ENCODE measurements at places on chromosomes 11 and 22.
A peak's percentile ranks its signal among the peaks of the same experiment; 100 is the strongest.

DNA sequence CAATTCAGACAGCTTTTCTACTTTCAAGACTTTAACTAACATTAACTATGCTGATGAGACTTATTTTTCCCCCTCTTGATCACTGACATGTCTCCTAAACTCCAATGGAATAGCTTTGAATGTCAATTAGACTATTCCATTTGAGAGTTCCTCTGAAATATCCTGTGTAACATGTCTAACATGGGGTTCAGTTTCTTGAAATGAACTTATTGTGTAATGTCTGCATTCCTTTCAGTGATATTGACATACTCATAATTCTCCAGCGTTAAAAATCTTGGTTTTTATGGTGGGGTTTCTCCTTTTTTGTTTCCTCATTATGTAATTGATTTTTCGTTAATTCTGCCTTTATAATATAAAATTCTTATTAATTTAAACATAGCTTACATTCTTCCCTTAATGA, 37.7 kb upstream of the SPTBN2 start:
- no peak for DNase-seq

DNA sequence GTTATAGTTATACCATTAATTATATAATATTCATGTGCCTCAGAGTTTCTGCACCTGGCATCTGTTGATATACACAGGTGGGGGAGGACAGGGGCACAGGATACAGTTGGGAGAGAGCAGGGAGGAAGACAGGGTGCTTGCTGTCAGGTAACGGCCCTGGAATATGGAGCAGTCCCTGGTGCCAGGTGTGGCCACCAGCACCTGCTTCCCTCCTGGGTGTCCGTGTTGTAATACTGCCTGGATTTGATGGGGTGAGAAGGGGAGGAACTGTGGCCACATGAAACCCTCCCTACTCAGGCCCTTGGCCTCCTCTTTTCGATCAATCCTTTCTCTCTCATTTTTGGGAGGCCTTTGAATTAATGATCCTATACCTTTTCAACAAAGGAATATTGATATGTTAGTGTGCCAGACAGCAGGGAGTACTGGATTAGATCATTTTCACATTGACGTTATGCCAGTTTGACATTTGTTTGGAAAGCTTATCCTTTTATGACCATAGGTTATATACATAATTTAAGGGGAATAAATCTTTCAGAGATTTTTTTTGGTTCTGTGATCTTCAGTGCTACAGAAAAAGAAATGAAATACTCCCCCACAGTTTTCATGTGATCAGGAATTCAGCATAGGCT, 88.6 kb downstream of the TEAD1 start:
- no peak for DNase-seq

GRCh38 chr11:2250485-2250884, 19.9 kb downstream of the ASCL2 start:
- no peak for DNase-seq

GRCh38 chr11:57501953-57502352, 13.5 kb downstream of the SLC43A1 start:
- no peak for DNase-seq

DNA sequence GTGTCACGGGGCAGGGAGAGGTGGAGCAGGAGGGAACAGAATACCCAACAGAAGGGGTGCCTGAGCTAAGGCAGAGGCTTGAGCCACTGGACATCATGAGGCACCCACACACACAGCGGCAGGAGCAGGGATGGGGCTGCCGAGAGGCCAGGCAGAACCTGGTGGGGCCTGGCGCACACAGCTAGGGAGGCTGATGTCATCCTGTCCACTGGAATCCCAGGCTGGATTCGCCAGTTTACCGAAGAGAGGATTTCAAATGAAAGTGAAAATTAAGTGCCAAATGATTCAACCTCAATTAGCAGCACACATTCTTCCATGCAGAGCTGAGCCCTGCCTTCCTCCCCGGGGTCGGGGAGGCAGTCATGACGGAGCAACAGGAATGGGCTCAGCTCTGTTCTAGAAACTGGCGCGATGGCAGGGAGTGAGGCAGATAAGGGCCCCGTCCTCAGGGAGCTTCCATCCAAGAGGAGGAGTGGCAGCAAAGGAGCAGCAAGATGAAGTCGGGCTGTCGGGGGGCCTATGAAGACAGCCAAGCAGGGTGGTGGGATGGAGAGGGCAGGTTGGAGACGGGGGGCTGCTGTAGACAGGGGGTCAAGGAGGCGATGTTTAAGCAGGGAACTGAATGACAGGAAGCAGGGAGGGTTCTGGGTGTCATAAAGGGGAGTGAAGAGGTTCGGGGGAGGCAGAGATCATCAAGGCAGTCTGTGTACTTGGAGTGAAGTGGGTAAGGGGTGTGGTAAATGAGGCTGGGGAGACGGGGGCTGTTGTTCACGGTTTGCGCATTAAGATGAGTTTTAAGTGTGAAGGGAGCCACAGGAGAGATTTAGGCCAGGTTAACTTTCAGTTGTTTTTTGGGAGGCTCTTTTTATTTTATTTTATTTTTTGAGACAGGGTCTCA, 6.4 kb downstream of the RAC2 start:
- DNase-seq = no peak

DNA sequence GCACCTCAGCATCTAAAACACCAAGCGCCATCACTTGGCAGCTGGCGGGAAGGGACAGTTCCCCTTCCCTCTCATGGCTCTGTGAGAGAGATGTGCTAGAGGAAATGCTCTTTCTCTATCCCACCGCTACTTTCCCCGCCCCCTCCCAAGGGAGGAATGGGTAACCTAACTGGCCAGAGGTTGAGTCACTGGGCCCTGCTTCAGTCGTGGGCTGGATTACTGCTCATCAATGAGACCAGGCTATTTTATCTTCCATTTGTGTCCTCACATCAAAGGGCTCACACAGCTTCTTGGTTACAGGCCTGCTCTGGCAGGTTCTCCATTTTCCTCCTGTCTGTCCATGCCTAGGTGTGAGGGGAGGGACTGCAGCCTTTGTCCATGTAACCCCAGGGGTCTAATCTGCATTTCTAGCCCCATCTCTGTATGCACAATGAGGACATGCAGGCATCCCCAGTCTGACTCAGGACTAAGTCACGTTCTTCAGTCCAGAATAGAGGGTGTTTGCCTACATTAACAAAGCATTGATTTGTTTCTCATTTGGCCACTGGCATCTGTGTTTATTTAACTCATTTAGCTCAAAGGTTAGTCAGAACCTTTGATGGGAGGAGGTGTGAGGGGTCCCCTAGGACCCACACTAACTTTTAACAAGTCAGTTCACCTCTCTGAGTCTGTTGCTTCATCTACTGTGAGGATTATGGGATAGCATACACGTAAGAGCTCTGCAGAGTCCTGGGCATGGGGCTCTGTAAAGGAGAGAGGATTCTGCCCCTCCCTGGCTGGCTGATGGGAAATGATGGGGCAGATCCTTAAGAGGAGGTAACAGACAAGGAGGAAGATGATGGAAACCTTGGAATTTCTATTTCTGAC, 99.1 kb downstream of the XRRA1 start:
- DNase-seq = no peak

- DNase-seq = peak; percentile 78
Observed at GRCh38 chr11:121591405-121592033, 138.8 kb upstream of the SORL1-AS1 start.

GRCh38 chr22:18021431-18021830, 2.9 kb downstream of the MICAL3 start:
- no peak for DNase-seq

DNA sequence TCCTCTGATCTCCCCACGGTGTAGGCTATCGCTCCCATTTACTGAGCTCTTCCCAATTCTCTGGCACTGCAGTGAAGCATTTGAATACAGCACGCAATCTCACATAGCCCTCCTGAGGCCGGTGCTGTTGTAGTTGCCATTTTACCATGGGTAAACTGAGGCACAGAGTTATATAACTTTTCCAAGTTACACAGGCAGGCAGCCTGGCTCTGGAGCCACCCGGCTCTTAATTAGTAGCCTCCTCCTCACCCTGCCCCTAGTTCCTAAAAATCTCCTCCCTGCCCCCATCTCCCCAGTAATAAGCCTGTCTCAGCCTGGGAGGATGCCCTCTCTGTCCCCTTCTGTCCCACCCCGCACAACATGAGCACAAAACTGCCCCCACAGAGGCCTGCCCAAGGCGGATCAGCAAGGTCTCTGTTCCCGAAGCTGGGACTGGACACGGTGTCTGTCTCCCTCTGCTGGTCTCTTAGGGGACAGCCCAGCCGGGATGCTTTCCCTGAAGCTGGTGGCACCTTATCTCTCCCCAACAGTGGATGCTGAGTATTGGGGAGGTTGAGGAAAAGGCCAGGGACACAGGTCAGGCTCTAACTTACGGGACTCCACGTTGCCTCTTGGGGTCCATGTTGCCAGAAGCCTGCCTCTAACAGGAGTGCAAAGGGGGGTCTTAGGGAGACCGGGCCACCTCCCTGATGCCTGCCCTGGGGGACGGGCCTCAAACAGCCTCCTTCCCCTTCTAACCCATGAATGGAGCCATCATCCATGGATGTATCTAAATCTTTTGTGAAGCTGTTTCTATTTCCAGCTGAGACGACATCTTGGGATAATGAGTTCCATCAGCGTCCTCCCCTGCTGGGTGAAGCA, 9.1 kb upstream of the CLCF1 start:
- peak; percentile 82 for DNase-seq

- no peak for DNase-seq
Observed at GRCh38 chr22:22983816-22984215, 86.5 kb upstream of the GNAZ start.

GRCh38 chr11:116955949-116956348, 118.5 kb upstream of the APOA1 start:
- no peak for DNase-seq

- DNase-seq = peak; percentile 68
Observed at GRCh38 chr22:27642104-27642800, 159.3 kb downstream of the MN1 start.

GRCh38 chr11:134380785-134381184, 31.3 kb downstream of the B3GAT1 start:
- no peak for DNase-seq

- DNase-seq = no peak
Observed at GRCh38 chr22:44045145-44045544, 21.0 kb downstream of the PARVB start.

DNA sequence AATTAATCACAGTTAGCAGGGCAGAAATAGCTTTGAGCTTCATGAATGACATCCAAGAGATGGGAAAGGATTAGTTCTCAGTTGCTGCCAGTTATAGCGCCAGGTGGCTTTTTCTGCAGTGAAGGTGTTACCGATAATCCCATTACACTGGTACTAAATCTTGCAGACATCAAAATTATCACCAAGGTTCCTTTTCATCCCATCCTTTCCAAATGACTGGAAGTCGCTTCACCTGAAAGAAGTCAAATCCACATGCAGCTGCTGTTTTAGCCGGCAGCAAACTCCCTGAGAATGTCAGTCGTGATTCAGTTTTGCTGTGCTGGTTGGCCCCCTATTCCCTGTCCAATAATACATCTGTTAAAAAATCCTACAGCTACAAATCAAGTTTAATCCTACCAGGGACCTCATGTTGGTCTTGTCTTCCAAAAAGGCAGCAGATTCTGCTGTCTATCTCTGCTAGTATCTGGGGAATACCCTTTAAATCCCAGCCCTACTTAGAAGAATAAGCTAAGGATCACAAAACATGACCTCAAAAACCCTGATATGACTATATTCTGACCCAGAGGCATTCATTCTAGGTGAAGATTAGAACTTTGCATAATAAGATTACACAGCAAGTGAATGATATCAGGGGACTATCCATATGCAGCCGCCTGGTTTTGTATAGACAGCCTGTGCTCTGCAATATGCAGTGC, 31.7 kb downstream of the IMMP1L start:
- DNase-seq = no peak

DNA sequence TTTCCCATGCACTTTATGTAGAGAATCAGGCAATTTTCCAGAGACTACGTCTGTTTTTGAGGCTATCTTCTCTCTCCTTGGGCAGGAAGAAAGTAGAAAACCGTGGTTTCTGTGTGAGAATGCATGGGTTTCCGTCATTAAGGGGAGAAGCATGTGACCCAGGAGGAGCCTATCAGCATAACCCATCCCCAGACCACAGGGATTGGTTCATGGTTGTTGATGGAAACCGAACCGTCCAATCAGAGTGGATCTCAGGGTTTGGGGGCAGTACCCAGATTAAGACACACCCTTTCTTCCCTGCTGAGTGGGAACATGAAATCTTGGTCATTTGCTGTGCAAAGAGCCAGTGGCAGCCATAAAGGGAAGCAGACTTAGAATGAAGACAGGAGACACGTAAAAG, 517.8 kb downstream of the MN1 start:
- no peak for DNase-seq

- no peak for DNase-seq
Observed at GRCh38 chr11:76588455-76589325, 81.9 kb downstream of the LRRC32 start.

GRCh38 chr11:59818572-59818971, 8.0 kb upstream of the MRPL16 start:
- DNase-seq = no peak

All from neural crest cell (in vitro differentiated cells).